ENCODE measurements at places on chromosomes 1 and 21. TPM values are rescaled to one million over a fixed set of nuclear protein-coding genes. Genes with fewer than 3 reads are reported as not detected.

Gene TINAGL1
- 26.7 TPM for polyA plus RNA-seq

Gene CAPN8
- polyA plus RNA-seq: 2.6 TPM

Gene KIF14
- 1.4 TPM for polyA plus RNA-seq

Gene GBP4
- 17.9 TPM for polyA plus RNA-seq

GRCh38 chr1:17023102-17023501 is 11.4 kb upstream of the ATP13A2 start:
- DNase-seq: no peak

DNA sequence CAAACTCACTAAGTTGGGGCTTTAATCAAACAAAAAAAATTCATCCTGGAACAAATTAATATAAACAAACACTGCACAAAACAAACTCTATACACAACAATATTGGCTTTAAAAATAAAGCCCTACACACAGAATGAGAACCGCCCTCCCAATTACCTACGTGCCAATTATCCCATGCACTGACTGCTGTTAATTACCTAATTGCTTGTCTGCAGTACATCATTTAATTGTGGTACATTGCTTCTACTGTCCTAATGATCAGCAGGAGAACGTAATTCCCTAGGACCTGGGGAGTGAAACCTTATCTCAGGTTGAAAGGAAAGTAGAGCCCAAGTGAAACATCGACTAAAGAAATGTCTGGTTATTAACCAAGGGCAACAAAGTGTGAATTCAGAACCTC is 364.5 kb downstream of the KCNH1 start:
- no peak for DNase-seq

DNA sequence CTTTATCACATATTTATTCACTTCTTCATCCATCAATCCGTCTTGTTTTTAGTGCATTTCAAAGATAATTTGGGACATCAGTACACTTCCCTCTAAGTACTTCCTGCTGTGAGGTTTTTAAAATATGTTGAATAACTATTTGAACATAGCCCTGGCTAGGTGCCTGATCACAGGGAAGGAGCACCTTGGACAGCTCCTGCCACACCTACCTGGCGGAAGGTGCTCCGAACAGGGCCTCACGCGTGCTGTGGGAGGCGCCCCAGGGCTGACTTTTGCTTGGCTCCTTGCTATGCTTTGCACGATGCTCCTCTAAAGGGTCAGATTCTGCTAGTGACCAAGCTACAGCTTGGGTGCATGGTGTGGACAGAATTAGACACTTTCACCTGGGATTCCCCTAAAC is 4.9 kb upstream of the ATXN7L2 start:
- DNase-seq: no peak

DNA sequence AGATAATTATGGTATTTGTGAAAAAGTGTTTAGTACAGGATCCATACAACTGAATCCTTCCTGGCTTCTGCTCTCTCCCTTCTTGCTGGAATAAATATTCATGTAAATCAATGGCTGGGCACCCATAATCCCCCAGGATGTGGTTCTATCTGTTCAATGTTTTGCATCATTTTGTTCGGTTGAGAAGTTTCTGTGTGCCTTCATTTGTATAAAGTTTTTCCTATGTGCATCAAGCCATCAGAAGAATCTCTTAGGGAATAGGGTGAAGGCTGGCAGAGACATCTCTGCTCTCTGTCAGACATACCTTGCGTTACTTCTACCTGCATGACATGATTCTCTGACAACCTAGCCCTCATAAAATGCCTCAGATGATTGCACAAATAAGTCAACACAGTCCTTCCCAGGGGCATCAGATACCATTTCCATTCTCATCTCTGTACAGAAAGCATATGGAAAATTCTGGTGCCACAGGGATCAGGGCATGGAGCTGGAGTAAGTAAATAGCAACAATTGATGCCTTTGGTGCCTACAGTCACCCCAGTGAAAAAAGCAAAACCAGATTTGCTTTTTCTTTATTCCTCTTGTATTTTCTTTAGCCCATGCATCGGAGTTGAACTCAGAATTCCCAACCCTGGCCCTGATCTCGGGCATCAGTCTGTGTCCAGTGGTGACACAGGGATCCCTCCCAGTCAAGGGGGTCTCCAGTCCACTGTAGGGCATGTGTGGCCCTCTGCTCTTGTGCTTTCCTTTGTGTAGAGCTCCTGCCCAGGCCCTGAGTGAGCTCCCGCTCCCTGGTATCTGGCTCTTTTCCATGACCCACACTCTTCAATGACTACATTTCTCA is 39.7 kb upstream of the ATP1A1 start:
- no peak for DNase-seq

DNA sequence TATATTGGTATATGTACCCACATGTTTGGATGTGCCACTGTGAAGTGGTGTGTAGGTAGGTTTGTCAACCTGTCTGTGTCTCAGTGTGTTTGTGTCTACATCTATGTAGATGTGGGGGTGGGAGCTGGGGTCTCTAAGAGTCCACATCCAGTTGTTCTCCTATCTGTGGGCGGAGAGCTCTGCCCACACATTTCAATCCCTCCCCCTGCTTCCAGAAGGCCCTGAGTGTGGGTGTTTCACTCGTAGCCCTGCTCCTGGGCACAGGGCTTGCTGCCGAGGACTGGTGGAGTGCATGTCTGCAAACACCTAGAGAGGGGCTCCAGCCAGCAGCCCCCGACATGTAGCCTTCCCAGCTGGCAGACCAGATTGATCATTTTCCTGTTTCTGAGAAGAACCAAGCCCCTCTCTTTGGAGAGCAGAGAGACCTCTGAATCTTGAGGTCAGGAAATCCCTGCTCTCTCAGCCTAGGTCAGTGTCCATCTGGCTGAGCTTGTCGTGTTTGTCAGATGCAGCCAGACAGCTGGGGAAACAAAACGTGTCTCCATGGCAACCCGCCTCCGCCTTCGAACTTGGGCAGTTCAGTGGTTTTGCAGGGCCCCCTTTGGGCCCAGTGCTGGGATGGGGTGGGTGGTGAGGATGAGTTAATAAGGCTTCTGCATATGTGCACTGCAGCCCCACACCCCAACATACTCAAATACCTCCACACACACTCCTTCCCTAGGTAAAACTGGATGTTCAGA is 31.2 kb upstream of the SYNC start:
- DNase-seq: no peak
